Cortex of kidney (tissue), 1 donor: ENCODE measurements at places on chromosomes 1 and 21.

DNA sequence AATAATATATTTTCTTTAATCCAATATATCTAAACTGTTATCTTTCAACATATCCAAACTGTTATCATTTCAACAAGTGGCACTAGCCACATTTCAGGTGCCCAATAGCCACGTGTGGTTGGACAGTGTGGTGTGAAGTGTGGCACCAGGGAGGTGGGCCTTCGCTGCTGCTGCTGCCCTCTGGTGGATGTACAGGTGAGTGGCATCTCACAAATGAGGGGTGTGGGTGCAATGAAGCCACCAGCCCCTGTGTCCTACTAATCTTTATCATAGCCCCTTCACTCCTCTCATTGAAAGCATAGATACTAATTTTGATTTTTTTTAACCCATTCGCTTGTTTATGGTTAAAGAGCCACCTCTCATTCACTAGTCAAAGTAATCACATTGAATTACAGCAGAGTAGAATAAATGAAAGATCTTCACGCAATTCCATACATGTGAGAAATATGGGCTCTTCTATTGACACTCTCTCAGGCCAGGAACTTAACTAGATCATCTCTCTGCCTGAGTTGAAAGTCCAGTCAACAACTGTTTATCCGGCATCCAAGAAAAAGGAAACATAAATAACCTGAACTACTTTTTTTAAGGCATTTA lies 499.2 kb downstream of the OMA1 start:
- no peak for DNase-seq

DNA sequence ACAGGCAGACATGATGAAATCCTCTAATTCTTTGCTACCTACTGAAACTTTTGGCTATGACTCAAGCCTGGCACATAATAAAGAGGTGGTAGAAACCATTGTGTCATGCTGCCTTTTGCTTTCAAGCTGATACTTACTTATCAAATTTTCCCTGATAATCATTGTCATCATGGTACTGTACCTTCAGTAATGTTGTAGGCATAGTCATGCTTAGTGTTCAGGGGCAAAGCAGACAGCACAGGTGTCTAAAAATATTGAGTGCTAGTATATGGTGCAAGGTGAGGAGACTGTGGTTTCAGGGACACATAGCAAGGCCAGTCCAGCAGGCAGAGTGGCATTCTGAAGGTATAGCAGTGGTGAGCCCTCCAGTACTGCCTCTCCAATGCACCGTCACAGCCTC lies 226.9 kb upstream of the DEPDC1 start:
- no peak for DNase-seq

DNA sequence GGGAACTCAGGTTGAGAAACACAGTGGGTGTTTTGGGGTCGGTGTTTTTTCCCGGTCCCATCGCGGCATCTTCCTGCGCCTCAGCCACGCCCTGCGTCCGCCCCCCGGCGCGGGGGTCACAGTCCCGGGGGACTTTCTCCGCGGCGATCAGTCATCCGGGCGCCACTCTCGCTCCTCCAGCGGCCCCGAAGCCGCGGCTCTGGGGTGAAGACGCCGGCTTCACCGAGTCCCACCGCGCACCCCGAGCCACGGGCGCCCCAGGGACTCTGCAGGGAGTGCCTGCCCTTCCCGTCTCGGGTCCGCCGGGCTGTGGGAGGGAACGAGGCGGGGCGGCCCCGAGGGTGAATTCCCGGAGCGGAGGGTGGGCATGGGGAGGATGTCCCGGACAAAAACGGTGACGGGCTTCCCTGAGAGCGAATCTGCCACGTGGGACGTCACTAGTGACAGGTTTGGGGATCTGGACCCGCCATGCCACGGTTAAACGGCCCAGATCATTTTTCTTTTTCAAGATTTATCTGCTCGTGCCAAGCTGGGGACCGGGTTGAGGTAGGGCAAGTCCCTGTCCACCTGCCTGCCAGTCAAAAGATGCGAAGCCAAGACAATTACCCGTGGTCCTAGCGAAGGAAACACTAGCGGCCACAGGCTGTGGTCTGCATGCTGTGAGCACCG lies 717 bp upstream of the BATF3 start:
- DNase-seq = no peak

DNA sequence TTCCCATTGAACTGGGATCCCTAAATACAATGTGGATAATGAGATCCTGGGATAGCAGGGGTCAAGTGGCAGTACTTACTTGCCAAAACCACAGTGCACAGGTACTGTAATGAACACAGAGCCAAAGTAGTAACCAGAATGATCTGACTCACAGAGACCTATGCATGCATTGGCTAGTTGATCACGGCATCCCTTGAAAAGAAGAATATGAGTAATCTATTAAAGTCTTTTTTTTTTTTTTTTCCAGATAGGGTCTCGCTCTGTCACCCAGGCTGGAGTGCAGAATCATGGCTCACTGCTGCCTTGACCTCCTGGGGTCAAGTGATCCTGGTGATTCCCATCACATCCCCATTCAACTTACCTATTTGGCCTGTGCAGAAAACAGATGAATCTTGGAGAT lies 29.4 kb upstream of the EIF4G3 start:
- no peak for DNase-seq

GRCh38 chr1:228782662-228783417 lies 47.6 kb downstream of the RHOU start:
- DNase-seq = no peak

DNA sequence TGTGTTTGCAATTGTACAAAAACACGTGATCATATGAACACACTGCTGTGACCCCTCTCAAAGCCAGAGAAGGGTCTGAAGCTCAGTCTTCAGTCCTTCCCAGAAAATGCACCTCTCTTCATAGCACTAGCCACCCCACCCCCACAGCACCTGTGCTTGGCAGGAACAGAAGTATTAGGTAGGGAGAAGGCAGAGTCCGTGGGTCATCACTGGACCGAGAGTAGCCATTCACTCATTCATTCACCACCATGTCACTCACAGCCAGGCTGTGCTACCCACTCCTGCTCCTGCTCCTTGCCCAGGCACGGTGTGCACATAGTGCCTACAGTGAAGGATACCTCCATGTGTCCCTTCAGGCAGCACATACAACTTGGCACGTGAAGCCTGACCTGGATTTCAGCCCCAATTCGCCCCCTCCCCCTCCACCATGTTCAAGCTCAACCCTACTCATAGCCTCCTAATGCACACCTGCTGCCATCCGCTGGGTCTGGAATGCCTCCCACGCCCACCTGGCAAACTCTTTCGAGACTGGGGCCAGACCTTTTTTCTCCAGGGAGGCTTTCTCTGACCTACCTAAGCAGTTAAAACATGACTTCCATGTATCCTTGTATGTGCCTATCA lies 81.9 kb upstream of the GALNT2 start:
- no peak for DNase-seq

GRCh38 chr1:64172458-64172983 lies 30.9 kb upstream of the UBE2U start:
- DNase-seq = no peak

- no peak for DNase-seq
Measured at GRCh38 chr1:7120863-7121621, 335.8 kb downstream of the CAMTA1 start.

DNA sequence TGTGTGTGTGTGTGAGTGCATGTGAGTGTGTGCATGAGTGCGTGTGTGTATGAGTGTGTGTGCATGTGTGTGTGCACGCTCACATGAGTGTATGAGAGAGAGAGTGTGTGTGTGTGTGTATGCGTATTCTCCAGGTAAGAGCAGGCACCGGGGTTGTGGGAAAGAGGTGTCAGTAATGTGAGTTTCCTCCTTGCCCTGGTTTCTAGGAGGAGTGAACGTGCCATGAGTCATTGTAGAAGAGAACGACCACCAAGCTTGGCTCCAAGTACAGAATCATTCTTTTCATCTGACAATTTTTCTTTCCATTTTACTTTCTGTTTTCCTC lies 79.1 kb downstream of the POFUT2 start:
- no peak for DNase-seq

DNA sequence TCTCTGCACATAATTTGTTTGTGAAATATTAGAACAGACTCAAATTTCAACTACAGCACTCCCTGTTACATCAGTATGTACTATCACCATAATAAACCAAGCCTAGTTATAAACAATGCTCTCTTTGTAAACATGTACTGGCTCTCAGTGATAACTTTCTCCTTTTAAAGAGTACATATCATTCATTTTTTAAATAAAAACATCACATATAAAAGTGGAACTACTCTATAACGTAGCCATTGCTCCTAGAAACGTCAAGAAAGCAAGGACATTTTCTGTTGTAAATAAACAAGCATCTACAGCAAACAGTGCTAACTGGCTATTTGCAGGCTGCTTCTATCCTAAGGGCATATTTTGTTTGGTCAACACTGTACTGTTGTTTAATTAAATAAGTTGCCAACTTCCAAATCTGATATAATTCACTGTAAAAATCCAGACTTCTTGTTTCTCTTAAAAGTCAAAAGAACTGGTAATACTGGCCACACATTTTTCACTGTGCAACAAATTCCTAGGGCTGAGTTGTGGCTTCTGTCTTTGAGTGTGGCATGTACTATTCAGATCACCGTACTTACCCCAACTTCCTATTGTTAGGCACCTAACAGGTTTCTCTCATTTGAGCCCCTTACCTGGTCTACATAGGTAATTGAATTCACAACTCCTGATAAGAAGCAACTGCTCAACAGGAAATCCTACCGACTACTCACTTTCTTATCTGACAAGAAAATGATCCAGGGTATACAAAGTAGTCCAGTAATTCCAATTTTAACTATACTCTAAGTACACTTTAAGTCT lies 111.9 kb downstream of the DENND1B start:
- no peak for DNase-seq

DNA sequence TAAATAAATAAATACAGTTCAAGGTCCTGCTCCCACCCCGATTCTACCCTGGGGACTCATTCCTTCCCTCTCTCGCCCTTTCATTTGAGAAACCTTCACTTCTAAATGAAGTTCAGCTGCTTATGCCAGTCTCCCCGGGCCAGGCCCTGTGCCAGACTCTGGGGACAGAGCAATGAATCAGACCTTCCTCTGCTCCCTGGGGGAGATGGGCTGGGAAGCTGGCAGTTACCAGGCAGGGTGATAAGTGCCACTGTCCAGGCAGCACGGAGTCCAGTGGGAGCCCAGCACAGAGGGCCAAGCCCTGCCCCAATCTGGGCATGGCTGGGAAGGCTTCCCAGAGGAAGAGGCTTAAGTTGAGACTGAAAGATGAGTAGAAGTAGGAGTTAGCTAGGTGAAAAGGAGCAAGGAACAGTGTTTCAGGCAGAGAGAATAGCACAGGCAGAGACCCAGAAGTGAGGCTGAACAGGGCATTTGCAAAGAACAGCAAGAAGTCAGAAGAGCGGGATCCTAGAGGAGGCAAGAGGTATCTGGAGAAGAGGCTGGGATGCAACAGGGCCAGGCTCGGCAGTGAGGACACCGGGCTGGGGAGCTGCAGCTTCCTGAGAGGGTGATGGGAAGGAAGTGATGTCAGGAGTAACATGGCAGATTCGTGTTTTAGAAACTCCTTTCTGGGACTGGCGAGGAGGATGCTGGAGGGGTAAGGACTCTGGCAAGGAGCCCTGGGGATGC lies 13.5 kb downstream of the KCNQ4 start:
- no peak for DNase-seq

- DNase-seq = no peak
Measured at GRCh38 chr1:20194757-20195461, 8.6 kb upstream of the PLA2G2C start.

DNA sequence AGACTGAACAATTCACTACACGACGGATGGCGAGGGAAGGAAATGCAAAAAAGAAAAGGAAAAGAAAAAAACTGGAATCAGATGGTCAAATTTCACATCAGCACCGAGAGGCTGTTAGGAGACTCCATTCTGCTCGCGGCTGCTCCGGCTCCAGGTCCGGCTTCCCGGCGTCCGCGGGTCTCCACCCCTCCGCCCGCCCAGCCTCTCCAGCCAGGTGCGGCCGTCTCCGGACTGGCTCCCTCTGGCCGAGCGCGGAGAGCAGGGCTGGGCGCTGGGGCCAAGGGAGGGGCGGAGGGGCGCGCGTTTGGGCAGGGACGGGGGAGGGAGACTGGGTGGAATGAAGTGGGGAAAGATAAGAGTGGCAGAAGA lies 332 bp downstream of the KCNJ6 start:
- no peak for DNase-seq

DNA sequence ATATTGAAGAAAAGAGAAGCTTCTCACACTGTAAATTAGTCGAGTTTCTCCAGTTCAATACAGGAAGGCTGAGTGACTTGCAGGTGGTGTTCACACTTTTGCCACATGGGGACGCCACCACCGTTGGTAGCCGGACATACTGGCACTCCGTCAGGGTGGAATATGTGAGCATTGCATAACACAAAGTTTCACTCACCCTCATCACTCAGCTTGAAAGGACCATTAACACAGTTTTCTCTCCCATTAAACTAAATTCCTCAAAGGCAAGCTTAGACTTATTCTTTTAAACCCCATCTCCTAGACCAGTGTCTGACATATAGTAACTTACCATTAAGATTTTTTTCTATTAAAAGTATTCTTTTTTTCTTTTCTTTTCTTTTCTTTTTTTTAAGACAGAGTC lies 105.3 kb upstream of the SERBP1 start:
- DNase-seq = no peak

- DNase-seq = no peak
Measured at GRCh38 chr1:177922209-177922608, 47.6 kb downstream of the SEC16B start.

GRCh38 chr1:92481971-92482664 lies 4.6 kb downstream of the GFI1 start:
- no peak for DNase-seq

DNA sequence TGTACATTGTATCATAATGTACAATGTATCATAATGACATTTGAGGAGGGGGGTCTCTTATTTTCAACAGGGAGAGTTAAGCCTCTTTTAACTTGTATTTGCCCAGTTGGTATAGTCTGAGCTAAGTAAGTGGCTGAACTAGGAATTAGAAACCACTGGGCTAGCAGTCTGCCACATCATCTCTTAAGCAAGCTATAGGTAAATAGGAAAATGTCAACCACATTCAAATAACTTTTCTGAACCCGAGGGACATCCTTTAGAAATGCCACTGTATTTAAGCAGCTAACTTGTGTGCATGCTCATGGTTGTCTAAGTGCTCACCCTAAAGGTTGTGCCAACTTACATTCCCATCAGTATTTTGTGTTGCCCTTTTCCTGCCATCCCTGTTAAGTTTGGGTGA lies 35.5 kb upstream of the ASB17 start:
- DNase-seq = no peak

- DNase-seq = no peak
Measured at GRCh38 chr1:58818075-58818474, 34.2 kb upstream of the JUN start.

DNA sequence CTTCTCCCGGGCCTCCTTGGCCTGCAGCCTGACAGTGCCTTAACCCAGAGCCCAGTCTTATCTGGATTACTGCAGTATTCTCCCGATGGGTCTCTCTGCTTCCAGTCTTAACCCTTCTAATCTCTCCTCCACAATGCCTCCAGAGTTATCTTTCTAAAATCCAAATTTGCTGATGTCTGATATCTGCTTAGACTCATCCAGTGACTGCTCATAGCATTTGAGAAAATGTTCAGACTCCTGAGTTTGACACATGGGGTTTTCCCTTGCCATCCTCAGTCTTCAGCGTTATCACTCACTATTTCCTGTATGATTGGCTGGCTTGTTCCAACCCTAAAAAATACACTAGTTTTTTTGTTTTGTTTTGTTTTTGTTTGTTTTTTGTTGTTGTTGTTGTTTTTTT lies 102.0 kb downstream of the FMN2 start:
- no peak for DNase-seq
